Osteoblast (primary cell): ENCODE measurements at places on chromosomes 13 and 19. TPM values are rescaled to one million over a fixed set of nuclear protein-coding genes. Genes with fewer than 3 reads are reported as not detected.

Gene FLT1
- under 0.01 TPM in 1 of 2 replicates, not detected in the other for total RNA-seq

Gene C19orf81
- not detected in 2 replicates for total RNA-seq

Gene ZNF665
- total RNA-seq = 2.9 and 3.8 TPM in 2 replicates

Gene SIGLEC9
- total RNA-seq = under 0.01 TPM in 1 of 2 replicates, not detected in the other

Gene XRCC1
- 21.4 and 22.7 TPM in 2 replicates for total RNA-seq

Gene KLHL1
- total RNA-seq = not detected in 2 replicates

Gene ZIM2
- total RNA-seq = not detected in 2 replicates

Gene AP3D1
- 119 and 121 TPM in 2 replicates for total RNA-seq

Gene SLC8A2
- under 0.01 and 0.36 TPM in 2 replicates for total RNA-seq

Gene RGL3
- 0.29 and 0.36 TPM in 2 replicates for total RNA-seq

Gene OR7D2
- total RNA-seq = not detected in 2 replicates

Gene ZNF761
- total RNA-seq = 13.0 and 16.5 TPM in 2 replicates

Gene MTUS2
- under 0.01 and 0.36 TPM in 2 replicates for total RNA-seq

Gene FSD1
- total RNA-seq = 0.29 and 1.1 TPM in 2 replicates

Gene CGB5
- not detected in 2 replicates for total RNA-seq

Gene URAD
- not detected in 2 replicates for total RNA-seq

Gene KLK12
- total RNA-seq = not detected in 2 replicates

Gene LRFN3
- 4.4 and 6.9 TPM in 2 replicates for total RNA-seq

Gene IGFL1
- not detected in 2 replicates for total RNA-seq

Gene SLC46A3
- total RNA-seq = 10.6 and 11.2 TPM in 2 replicates

Gene ZNF567
- 6.8 and 8.0 TPM in 2 replicates for total RNA-seq

Gene CYP2F1
- total RNA-seq = not detected in 2 replicates

Gene FPR1
- total RNA-seq = 4.4 and 5.1 TPM in 2 replicates

Gene ZNF568
- total RNA-seq = 13.3 and 14.8 TPM in 2 replicates

Gene ZNF700
- 9.4 and 10.6 TPM in 2 replicates for total RNA-seq

Gene CYP4F2
- not detected in 2 replicates for total RNA-seq

Gene BLVRB
- 75.7 and 82.2 TPM in 2 replicates for total RNA-seq

Gene CDC37
- 131 and 154 TPM in 2 replicates for total RNA-seq

Gene LHB
- total RNA-seq = not detected in 2 replicates

Gene PCDH17
- under 0.01 and 0.59 TPM in 2 replicates for total RNA-seq

Gene PLPP2
- total RNA-seq = 1.1 and 1.5 TPM in 2 replicates

Gene KIR2DL3
- not detected in 2 replicates for total RNA-seq

Gene ZFP82
- 9.0 and 10.3 TPM in 2 replicates for total RNA-seq

Gene CD37
- 0.36 TPM in 1 of 2 replicates, not detected in the other for total RNA-seq

Gene RFPL4A
- total RNA-seq = not detected in 2 replicates

Gene INSL3
- not detected in 2 replicates for total RNA-seq

Gene AP2S1
- total RNA-seq = 117 and 136 TPM in 2 replicates

Gene PTPRH
- 0.88 and 1.1 TPM in 2 replicates for total RNA-seq
